CD4-positive, alpha-beta T cell treated with Interleukin-15 for 4 hours (primary cell): ENCODE measurements at places on chromosomes 5 and 9.

DNA sequence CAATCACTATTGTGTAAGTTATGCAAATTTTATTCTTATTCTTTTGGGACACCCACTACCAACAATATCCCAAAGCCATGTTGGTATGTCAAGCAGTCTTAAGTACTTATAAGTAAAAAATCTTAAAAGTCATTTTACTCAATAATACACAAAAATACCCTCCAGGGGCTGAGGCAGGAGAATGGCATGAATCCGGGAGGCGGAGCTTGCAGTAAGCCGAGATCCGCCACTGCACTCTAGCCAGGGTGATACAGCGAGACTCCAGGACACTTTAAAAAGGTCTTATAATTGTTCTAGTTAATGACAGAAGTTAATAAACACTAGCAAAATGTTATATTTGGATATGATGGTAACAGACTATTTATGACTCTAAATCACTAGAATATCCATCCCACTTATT is 16.8 kb downstream of the CLINT1 start:
- no peak for DNase-seq

- no peak for DNase-seq
These were observed at the start of gene SLIT3 for GRCh38 chr5:169300468-169301385. Gene SLIT3 (minus strand): TSS chr5:169301139. CDS start chr5:169300709, 430 bp downstream.

- no peak for DNase-seq
These were observed 14.5 kb upstream of the SRP19 start for GRCh38 chr5:112846556-112846955.

DNA sequence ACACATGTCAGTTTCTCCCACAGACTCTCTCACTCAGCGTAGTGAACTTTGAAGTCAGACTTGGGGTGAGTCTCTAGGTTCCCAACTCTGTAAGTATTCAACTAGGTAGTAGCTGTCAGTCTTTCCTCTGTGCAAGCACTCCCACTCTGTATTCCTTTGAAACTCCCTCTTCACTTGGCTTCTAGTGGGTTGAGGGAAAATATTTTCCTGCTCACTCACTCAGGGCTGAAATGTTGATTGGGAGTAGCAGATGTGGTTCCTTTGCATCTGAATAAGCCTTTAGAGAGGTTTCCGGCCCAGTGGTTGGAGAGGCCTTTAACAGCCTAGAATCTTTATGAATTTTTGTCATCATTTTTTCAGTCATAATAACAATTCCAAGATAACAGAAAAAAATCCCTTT is 18.1 kb upstream of the ARRDC3 start:
- no peak for DNase-seq

DNA sequence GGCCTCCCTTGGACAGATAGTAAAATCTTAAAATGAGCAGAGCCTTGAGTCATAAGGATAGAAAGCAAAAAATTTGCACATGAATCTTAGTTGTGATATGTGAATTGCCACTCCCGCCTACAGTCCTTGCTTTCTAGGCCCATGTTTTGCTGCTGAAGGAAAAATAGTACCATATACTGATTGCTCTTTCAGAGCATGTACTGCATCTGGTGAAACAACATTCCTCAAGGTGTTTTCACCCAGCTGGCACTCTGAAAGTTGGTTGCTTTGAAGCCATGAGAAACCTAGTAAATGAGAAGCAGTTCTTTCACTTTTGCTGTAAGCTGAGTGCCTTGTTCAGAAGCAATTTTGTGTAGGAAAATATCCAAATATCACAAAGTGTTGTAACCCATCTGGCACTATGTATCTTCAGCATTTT is 10.3 kb downstream of the CDC37L1 start:
- DNase-seq = no peak

DNA sequence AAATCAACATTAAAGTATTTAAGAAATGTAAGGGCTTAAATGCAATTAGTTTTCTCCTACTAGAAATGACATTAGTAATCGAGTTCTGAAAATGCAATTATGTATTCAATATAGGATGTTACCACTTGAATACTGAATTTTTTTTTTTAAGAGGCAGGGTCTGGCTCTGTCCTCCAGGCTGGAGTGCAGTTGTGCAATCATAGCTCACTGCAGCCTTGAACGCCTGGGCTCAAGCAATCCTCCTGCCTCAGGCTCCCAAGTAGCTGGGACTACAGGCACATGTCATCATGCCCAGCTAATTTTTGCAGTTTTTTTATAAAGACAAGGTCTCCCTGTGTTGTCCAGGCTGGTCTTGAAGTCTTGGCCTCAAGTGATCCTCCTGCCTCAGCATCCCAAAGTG is 1.5 kb downstream of the CDC20B start:
- DNase-seq = no peak

DNA sequence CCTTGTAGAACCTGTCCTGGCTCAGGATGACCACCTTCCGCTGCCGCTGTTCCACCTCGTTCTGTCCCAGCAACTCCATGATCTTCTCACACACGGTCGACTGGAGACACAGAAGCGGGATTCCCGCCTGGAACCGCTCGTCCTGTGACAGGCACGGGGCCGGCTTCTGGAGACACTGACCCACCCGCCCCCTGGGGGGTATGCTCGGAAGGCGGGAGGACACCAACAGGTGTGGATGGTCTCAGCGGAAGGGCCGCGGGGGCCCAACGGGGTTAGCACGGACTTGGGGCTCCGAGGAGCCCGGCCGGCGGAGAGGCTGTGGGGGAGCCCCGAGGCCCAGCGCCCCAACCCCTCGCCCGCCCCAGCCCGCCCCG is 530 bp downstream of the UCK1 start:
- DNase-seq = no peak

- no peak for DNase-seq
These were observed 66.8 kb downstream of the FOXD1 start for GRCh38 chr5:73381590-73382400.

GRCh38 chr9:114109124-114109523 is 10.0 kb upstream of the KIF12 start:
- no peak for DNase-seq

DNA sequence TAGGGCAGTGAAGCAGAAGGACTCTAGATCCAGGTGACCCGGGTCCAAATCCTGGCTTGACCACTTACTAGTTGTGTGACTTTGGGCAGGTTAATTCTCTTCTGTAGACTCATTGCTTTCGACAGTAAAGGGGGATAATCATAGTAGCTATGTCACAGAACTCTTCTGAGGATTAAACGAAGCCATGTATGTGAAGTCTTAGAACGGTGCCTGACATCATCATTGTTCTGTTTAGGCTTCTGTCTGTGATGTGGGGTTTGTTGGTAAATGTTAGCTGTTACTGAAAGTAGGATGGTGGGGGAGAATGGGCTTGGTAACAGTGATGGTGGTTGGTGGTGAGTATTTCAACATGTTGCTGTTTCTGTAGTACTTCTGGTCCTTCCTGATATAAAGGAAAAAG is 73.7 kb downstream of the MAP1B start:
- DNase-seq = no peak

GRCh38 chr5:73793911-73794310 is 167.9 kb downstream of the ARHGEF28 start:
- DNase-seq = no peak

DNA sequence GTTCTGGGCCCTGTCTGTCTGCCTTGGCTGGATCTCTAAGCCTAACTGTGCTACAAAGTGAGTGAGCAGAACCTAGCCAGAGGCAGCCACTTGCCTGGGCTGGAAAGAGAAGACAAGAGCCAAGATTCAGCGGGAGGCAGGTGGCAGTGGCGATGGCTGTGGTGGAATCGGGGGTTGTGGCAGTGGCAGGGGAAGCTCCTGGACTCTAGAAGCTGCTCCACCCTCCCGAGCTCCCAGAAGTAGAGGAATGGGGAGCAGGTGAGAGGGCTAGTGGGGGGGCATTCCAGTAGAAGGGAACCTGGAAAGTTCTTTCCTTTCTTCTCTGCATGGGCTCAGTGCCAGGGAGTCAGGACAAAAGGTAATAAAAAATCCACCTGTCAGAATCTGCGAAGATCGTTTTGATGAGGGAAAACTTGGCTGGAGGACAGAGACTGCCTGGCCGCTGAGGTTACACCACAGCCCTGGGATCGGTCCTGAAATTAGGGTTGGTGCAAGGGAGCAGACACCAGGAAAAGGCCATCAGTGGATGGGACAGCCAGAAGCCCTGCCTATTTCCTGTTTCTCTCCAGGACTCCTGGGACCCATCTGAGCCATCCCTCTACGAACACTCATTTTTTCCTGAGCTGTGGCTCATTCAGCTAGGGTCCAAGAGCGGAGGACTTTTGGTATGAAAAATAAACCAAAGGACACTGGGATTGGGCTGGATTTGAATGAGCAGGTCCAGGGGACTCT is 1.6 kb downstream of the CRAT start:
- DNase-seq = no peak

GRCh38 chr5:135877570-135878155 is 18.0 kb downstream of the IL9 start:
- no peak for DNase-seq

- DNase-seq = no peak
These were observed 26.5 kb downstream of the OGN start for GRCh38 chr9:92377876-92378275.

DNA sequence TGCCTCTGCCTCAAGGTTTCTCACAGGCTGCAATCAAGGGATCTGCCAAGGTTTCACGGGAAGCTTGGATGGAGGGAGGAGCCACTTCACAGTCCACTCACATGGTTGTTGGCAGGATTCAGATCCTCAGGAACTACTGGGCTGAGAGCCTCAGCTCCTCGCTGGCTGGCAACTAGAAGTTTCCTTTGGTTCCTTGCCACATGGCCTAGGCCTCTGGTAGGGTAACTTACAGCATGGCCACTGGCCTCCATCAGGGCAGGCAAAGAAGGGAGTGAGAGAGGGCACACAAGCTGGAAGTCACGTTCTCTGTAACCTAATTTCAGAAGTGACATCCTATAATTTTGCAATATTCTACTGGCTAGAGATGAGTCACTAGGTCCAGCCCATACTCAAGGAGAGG is 32.2 kb downstream of the SPOCK1 start:
- no peak for DNase-seq

DNA sequence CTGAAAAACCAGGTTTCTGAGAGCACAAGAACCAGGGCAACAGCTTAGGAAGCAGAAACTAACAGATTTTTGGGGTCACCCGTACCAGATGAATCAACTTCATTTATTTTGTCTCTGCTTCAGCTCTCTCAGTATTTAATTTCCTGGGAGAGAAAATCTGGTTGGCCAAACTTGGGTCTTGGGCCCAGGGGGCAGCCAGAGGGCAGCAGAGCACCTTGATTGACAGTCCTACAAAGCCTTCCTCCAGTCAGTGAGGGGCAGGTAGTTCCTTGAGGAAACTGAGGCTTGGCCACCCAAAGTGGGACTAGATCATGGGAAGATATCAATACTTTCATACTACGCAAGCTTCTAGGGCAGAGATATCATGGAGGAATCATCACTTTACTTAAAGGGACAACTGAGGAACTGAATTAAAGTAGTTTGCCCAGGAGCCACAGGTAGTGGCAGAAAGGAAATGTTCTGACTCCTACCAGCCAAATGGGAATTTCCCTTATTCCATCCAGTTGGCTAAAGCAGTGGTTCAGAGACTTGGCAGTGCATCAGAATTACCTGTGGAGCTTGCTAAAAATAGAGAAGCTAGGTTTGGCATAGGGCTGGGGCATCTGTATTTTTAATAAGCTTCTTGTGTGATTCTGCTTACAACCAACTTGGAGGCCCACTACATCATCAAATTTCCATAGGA is 21.5 kb upstream of the ARHGAP26 start:
- peak; percentile 55 for DNase-seq

DNA sequence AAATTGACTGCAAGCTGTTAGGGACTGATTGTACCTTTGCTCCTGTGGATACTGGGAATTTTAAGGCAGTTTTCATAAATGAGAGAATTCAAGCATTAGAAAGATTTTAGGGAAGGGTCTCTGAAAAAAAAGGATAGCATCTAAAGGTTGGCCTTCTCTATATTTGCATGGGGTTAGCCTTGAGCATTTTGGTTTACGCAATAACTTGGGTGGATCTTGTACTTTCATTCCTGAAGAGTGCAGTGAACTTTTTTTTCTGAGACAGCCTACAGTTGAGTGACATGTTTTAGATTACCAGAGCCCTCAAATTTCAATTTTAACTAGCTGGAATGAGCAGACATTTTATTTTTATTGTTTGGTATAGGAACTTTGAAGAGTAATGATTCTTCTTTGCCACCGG is 91.6 kb upstream of the NR3C1 start:
- no peak for DNase-seq

DNA sequence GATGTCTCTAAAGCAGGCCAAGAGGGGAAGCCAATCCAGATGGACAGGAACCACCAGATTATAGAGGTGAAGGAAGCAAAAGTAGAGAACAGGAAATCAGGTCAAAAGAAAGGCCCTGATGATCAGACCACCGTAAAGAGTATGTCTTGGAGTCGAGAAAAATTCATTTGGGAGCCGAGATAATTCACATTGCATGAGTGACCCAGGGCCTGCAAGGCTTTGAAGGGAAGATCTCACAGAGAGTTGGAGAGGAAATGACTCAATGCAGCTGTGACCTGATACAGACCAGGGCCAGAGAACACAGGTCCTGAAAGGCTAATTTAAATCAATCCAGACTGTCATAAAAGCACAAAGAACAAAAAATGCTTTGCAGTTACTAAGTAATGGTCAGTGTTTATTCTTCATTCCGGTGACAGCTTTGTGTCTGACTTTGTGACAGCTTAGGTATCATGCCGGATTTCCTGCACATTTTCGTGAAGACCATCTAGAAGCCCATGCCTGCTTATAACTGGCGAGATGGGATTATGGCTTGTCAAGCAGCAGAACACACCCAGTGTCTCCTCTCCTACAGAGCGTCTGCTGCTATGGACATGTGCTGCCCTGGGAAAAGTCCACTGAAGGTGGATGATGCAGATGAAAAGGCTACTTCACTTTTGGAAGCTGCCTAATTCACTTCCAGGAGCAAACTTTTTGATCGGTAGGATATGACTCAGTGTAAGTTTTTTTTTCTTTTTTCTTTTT is 5.8 kb upstream of the ACTBL2 start:
- no peak for DNase-seq

DNA sequence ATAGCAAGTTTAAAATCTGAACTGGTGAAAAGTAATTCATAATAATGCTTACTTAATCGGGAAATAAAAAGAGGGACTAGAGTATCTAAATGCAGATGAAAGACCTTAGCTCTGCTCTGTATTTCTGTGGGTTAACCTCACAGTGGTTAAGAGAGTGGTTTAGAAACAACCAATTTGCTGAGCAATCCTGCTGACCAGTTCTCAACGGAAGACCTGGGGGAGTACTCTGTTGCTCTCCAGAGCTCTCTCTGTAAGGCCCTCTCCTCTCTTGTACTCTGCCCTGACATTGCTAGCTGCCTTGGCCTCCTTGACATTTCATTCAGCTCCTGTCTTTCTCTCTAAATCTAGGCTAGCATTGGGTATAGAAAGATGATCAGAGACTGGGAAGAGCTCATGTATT is 1186.6 kb upstream of the SEMA6A start:
- no peak for DNase-seq

DNA sequence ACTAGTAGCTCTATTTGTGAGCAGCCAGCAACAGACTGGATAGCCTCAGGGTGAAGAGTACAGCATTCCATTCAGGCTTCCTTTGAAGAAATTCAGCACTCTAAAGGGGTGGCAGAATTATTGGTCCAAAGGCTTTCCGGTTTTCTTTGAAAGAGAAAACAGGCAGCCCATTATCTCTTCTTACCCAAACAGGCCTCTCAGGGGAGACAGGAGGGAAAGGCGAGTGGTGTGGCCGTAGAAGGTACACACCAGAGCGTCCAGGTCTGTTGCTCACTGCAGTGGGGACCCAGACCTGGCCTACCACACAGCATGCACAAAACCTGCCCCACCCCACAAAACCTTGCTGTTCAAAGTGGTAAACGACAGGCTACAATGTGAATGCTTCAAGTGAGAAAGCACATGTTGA is 83.3 kb downstream of the ZNF608 start:
- DNase-seq = no peak

- DNase-seq = no peak
These were observed 36.9 kb downstream of the ACTBL2 start for GRCh38 chr5:57445705-57446037.
